ENCODE measurements at places on chromosomes 13 and 19.

DNA sequence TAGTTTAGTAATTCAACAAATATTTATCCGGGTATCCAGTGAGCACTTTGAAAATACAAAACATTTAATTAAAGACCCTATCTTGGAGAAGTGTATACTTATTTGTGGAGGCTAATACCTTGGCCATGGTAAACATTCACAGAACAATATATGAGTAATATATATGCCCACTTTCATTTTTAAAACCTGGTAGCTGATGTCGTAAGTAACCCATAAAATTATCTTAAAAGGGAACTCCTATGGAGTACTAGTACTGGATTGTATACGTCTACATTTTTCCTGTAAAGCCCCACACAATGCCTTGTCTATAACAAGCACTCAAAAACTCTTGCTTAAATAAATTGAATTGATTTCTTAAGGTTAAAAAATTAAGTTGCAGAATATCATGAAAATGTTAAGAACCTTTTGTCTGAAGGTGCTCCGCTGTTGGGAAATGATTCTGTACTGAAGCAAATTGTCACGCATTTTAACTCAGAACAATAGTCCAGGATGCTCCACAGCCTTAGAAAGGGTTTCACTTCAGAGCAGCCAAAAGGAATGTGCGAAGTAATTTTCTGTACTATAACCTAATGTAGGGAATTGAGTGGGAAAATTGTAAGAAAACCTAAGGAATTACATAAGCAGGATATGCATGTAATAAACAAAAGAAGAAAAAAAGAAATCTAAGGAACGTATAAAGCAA, 58.9 kb upstream of the C1QTNF9 start:
- DNase-seq: no peak

- DNase-seq: no peak
These were observed 85.2 kb upstream of the SPATA13 start for GRCh38 chr13:24075137-24075975.

- DNase-seq: no peak
These were observed 17.9 kb upstream of the EPHX3 start for GRCh38 chr19:15249972-15250639.

GRCh38 chr13:92640936-92641335, 585.7 kb upstream of the GPC6 start:
- no peak for DNase-seq

GRCh38 chr13:92954746-92955145, 271.9 kb upstream of the GPC6 start:
- DNase-seq: no peak

DNA sequence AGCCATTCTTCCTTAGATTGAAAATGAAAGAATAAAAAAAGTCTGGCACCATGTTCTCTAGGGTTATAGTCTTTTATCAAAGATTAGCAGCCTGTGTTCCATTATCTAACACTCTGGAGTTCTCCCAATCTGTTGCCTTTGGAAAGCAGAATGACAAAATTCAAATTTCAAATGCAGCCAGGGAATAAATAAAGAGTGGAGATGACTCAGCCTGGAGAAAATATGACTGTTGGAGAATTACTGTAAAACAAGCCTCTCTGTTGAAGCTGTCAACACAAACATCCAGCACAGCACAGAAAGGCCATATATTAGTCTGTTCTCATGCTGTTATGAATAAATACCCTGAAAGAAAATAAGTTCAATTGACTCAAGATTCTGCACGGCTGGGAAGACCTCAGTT, 650.5 kb upstream of the SLC10A2 start:
- no peak for DNase-seq

DNA sequence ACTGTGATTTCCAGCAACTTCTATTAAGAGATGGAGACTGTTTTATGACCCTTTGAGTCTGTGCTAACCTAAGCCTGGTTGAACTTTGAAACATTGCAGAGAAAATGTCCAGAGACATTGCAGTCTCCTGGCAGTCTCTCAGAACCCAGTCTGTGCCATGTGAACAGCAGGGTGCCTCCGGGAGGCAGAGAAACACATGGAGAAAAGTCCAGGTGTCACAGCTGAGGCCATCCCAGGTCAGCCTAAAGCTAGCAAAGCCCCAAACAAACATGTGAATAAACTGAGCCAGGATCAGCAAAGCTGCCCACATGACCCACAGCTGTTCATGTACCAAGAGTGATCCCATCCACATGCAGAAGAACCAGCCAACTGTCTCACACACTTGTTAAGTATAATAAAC, 7.8 kb downstream of the CYP4F11 start:
- no peak for DNase-seq
